ENCODE measurements at places on chromosomes 5 and 9.

GRCh38 chr9:78371981-78372380 is 75.1 kb downstream of the PSAT1 start:
- no peak for DNase-seq

DNA sequence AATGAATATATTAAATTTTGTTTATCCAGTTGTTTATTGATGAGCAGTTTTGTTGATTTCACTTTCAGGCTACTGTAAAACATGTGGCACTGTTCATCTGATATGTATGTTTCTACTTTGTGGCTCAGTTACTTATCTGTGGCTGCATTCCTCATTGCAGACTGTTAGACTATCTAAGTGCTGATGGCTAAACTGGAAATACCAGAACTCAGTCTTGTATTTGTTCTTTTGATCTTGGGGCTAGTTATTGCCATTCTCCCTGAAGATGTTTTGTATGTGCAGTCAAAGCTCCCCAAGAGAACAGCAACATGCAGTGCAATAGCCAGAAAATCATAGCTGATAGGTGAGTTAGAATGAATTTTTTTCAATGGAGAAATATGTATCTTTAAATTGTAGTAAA is 162.2 kb downstream of the GADD45G start:
- no peak for DNase-seq

- DNase-seq: no peak
Measured at GRCh38 chr5:172447646-172448365, 6.5 kb downstream of the SH3PXD2B start.

- no peak for DNase-seq
Measured at GRCh38 chr9:18703151-18703900, 229.4 kb downstream of the ADAMTSL1 start.

GRCh38 chr9:120920806-120921178 is 5.8 kb downstream of the TRAF1 start:
- DNase-seq: no peak

GRCh38 chr5:91162534-91163381 is 220.4 kb downstream of the ARRDC3 start:
- peak; percentile 13 for DNase-seq

DNA sequence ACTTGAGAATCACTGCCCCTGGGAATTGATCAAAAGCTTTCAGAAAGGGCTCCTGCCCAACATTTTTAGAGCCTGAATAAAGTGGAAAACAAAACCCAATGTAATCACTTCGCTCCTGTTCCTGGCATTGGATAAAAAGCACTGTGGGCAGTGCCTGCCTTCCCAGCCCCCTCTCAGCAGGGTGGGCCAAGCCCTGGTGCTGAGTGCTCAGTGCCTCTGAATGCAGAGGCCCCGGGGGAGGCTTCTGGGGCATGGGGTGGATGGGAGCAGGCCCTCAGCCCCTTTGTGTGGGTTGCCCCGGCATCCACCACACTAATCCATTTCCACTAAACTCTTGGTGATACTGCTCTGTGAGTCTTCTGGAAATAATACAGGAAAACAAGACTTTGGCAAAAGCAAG is 55.6 kb downstream of the CFAP90 start:
- DNase-seq: no peak

DNA sequence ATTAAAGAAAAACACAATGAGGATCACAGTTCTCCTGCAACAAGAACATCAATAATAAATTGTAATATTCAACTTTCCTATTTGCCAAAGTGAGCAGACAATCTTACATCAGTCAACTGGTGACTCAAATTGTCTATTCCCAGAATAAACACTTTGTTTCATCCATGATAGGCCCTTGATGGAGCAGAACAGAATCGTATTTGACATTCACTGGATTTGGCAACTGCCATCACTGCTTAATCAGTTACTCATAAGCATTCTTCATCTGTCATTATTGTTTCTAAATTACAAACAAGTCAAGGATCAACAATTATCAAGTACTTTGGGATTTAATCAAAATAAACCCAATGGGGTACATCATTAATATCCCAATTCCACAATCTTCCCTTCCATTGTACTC is 398.4 kb downstream of the GABRG2 start:
- peak; percentile 34 for DNase-seq

- no peak for DNase-seq
Measured at GRCh38 chr9:126788046-126788445, 16.8 kb upstream of the ZBTB43 start.

GRCh38 chr9:83422527-83422926 is 115.7 kb downstream of the FRMD3 start:
- no peak for DNase-seq

DNA sequence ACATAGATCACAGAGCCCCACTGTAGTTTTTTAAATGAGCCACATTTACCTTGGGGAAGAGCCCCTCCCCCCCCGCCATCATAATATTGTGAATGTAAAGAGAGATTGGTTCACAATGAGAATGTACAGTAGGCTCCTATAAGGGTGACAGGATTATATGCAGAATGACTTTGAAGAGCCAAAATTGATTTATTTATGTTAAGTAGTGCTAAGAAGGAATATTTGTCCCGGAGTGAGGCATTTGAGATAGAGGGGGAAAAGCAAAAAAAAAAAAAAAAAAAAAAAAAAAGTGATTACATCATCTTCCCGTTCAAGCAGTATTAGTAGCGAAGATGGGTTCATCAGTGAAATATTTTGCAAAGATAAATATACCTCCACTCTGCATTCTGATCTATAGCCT is 73.9 kb downstream of the PIK3R1 start:
- DNase-seq: no peak

DNA sequence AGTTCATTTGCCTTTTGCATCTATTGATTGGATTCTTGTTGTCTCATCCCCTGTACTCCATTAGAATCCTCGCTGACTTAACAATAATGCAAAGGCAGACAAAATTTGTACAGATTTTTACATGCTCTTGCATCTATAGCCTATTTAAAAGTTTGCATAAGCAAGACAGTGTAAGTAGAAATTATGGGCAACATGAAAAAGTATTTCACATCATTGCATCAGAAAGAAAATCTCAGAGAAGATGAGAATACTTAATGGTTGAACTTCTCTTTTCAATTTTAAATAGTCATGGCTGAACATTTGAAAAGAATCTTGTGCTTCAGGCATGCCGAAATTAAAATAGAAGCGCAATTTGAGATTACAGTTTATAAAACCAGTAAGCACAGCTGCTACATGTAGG is 226.4 kb downstream of the EFNA5 start:
- DNase-seq: no peak

GRCh38 chr5:104186100-104186499 is 623.5 kb upstream of the NUDT12 start:
- no peak for DNase-seq

GRCh38 chr9:7161469-7161868 is 403.7 kb downstream of the KDM4C start:
- no peak for DNase-seq
